Hematopoietic multipotent progenitor cell treated with erythropoietin and hydrocortisone succinate and interleukin-3 and kit ligand, for 15 days (in vitro differentiated cells): ENCODE measurements at places on chromosomes 2 and 18.

- DNase-seq: no peak
Measured at GRCh38 chr2:173037245-173038120, 38.2 kb upstream of the MAP3K20 start.

DNA sequence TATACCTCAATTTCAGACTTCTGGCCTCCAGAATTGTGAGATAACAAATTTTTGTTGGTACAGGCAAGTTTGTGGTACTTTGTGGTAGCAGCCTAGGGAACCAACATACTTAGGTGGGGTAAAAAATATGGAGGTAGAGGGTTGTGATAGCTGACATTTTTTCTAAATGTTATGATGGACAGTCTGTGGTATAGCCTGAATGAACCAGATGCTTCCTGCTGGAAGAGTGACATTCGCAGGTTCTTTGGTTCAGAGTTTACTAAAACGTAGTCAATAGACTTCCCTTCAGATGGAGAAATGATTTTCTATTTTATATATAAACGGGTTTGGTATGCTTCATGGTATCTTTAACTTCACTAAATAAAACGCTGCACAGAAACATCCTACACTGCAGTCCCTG lies 42.8 kb downstream of the PMAIP1 start:
- no peak for DNase-seq

DNA sequence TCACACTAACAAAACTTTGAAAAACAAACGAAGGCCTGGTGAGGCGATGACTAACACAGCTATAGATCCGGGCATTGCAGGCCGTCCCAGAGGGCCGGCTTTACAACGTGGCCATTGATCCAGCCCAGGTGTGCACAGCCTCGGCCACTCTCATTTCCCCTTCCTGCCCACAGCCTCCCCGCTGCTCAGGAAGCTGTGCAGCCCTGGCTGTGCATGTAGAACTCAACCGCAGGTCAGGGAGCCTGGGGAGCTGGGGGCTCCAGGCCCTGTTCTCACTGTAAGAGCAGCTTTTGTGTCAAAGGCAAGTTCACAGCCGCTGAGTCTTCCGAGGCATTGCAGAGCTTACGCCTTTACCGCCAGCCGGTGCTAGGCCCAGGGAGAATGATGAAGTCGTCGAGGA lies 87.2 kb downstream of the LONRF2 start:
- no peak for DNase-seq

DNA sequence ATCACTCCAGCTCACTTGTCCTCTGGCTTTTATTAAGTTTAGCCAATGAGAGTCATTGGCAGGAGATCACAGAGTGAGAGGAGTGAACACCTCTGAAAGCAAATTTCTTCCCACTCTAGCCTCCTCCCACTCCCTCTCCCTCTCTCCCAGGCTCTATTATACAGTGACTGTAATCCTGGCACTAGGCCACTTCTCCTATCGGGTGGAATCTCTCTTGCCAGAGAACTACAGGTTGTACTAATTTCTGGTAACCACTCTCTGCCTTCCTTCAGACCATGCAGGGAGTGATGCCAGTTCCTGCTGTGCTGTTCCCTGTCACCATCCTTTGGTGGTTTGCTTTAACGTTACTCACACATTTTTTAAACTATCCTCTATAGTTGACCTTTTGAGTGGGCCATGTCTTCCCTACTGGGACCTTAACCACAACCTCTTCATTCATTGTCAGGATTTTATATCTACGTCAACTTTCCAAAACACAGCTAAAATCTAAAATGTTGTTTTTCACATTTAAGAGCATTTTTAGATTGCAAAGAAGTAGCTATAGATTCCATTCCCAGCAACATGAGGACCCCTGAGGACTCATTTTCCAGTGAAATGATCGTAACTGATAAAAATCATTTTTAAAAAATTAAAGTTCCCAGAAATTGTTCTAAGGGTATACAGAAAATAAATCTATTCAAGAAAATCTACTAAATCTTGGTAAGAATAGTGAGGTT lies 217.1 kb downstream of the MREG start:
- no peak for DNase-seq

GRCh38 chr18:74990563-74991081 lies 218.3 kb downstream of the PTGR3 start:
- DNase-seq: no peak
